ENCODE measurements at places on chromosomes 16 and 17.

GRCh38 chr16:88552166-88552565 is 18.0 kb upstream of the ZC3H18 start:
- no peak for DNase-seq

- no peak for DNase-seq
Observed at GRCh38 chr17:13996748-13997147, 72.6 kb upstream of the COX10 start.

GRCh38 chr16:1981398-1981836 is at the start of gene NOXO1:
Gene NOXO1 (minus strand): TSS chr16:1981469. CDS start chr16:1981179, 290 bp downstream.
- no peak for DNase-seq

GRCh38 chr17:45284176-45285140 is 22.6 kb upstream of the SPATA32 start:
- peak; percentile 70 for DNase-seq

GRCh38 chr16:70713342-70713741 is 27.5 kb upstream of the MTSS2 start:
- no peak for DNase-seq

DNA sequence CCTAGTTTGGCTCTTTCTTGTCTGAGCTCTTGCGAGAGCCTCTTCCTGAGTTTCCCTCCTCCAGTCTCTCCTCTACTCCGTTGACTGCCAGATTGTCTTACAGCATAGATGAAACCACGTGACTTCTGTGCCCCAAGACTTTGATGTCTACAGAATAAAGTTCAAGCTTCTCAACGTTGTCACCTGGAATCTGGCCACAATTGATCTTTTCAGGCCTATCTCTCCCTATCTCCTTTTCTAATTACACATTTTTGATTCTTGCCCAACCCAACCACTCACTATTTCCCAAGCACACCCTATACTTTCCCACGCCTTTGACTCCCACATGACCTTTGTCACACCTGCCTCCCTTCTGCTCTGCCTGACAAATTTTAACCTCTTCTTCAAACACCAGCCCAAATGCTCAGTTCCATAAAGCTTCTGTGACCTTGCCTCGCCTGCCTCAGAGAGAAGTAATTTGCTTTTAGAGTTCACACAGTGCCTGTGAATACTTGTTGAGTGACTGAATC is 52.4 kb upstream of the PMFBP1 start:
- no peak for DNase-seq

DNA sequence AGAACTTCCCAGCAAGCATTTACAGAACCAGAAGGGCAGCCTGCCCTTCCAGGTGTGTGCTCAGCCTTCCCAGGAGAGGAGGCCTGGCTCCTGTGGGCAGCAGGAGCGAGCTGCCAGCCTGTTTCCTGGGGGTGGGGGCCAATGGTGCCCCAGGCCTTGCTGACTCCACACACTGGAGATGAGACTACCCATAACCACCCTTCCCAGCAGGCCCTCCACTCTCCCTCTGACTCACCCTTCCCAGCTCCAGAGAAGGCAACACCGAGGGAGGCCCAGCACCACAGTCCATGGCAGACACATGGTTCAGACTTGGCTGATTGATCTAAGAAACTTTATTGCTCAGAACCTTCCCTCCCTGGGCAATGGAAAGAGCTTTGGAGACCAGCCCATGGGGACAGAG is 1.8 kb upstream of the PRSS53 start:
- DNase-seq, result no peak

DNA sequence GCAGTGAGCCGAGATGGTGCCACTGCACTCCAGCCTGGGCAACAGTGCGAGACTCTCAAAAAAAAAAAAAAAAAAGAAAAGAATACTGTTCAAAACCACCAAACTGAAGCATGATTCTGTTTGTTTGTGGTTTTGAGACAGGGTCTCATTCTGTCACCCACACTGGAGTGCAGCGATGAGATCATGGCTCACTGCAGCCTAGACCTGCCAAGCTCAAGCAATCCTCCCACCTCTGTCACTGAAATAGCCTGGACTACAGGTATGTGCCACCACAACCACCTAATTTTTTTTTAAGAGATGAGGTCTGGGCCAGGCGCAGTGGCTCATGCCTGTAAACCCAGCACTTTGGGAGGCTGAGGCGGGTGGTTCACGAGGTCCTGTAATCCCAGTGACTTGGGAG is 4.3 kb downstream of the SUMO2 start:
- DNase-seq, result no peak

DNA sequence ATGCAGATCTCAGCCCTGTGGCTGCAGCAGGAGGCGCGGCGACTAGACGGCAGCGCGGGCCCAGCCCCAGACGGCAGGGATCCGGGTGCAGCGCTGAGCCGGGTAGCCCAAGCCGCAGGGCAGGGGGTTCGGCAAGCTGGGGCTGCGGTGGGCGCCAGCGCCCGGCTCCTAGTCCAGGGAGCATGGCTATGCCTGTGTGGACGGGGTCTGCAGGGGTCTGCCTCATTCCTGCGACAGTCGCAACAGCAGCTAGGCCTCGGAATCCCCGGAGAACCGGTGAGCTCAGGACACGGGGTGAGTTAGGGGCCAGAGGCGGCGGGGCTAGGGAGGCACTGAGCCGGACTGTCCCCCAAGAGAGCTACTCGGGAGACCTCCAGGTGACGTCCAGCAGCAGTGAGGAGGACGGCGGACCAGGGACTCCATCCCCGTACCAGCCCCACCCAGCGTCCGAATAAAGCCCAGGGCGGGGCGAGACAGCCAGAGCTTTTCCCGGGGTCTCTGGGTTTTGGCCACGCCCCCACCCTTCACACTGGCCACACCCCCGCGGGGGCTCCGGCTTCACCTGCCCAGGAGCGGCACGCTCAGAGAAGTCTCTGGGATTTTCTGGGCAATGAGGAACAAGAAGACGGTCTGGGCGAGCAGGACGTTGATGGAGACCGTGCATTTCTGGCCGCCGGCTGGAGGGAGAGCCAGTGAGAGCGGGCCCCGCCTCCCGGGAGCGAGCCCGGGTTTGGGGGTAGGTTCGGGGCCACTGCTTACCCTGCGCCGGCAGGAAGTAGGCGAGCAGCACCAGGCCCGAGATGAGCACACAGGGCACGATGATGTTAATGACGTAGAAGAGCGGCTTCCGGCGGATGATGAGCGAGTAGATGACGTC is 1.1 kb downstream of the C17orf107 start:
- peak; percentile 75 for DNase-seq

GRCh38 chr17:2057175-2057759 is 2.4 kb downstream of the HIC1 start:
- DNase-seq, result no peak

DNA sequence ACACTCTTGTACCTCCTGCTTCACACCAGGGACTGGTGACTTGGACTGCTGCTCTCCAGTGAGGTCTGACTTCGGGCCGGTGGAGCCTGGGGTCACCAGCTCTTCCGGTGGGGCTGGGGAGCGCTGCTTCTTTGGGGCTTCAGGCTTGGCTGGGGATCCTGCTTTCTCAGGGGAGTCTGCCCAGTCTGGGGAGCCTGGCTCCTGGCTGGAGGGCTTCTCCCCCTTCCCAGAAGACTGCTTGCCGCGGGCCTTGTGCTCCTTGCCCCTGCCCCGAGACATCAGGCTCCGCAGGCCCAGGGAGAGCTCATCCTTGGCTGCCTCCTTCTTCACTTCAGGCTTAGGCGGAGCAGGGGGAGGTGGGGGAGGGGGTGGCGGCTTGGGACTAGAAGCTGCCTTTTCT is 52.4 kb downstream of the MYO18A start:
- DNase-seq, result no peak

- peak; percentile 86 for DNase-seq
Observed at GRCh38 chr17:83189044-83190003, 109.9 kb downstream of the METRNL start.

DNA sequence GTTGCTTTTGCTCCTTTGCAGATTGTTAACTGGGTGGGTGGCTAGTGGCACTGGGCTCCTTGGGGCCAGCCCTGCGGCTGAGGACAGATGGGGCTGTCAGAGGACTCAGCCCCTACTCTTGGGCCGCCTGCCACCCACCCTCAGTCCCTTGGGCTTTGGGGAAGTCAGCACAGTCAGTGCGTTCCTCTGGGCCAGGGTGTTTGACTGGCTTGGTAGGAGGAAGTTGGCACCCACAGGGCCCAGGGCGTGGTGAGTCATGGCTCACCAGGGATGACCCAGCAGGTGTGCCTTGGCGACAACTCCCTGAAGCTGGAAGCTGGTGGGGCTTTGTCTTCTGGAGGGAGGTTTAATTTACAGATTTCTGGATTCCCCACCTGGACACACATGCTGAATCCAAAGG is 32.4 kb downstream of the HAPSTR1 start:
- DNase-seq, result peak; percentile 85

DNA sequence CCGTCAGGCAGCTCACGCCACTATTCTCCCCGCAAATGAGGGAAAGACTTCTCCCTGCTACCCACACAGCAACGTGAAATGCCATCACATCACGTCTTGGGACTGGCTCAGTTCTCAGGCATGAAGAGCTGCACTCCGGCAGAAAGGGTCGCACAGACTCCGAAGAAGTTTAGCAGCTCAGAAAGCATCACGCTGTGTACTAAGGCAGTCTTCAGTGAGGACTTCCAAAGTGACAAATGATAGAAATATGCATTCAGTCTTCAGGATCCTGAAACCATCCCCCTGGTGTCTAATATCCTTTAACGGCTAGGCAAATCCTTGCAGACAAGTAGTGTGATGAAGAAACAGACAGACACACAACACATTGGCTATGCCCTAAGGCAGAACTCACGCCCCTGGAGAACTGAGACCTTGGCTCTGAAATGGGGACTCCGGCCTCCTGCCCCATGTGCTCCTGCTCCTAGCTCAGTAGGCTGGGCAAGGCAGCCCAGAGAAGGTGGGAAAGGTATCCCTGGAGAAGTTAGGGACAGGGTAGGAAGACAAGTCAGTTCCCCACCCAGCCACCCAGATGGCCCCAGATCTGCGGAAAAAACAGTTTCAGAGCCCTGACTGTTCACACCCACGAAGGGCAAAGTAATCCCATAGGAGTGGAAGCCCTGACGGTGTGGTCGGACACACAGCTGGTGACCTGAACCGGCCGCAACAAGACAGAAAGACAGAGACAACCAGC is 1.6 kb downstream of the XYLT1 start:
- DNase-seq, result no peak

DNA sequence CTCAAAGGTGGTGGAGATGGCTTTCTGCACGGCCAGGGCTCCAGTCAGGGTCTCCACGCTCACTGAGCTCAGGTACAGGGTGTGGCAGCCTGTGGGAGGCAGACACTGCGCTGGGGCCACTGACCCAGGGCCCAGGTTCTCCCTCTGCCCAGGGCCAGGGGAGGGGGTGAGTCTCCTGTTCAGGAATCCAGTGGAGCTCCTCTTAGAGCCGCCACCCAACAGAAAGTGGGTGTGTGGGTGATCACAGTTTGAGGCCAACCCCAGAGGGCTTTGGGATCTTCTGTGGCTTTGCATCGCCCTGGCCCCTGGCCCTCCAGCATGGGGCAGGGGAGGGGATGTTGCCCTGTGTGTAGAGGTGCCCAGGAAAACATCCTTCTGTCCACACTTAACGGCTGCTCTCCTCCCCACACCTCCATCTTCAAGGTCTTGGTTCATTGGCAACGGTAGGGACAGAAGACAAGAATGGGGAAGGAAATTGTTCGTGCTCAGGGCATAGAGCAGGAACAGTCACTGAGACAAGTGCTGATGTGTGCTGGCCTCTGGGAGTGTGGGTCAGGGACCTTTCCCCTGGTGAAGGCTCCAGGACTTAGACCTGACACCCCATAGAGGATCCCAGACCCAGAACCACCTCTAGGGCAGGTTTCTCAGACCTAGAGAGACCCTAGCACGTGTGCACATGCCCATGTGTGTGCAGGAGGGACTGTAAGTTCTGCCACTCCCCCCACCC is 21.5 kb downstream of the TNS4 start:
- DNase-seq, result no peak

DNA sequence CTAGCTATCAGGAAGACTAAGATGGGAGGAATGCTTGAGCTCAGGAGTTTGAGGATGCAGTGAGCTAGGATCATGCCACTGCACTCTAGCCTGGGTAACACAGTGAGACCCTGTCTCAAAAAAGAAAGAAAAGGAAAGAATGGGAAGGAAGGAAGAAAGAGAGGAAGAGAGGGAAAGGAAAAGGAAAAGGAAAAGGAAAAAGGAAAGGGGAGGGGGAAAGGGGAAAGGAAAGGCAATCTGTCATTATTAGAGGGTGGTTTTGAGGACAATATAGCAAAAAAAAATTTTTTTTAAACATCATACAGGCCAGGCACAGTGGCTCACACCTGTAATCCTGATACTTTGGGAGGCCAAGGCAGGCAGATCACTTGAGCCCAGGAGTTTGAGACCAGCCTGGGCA is 20.4 kb downstream of the JUP start:
- DNase-seq, result no peak

DNA sequence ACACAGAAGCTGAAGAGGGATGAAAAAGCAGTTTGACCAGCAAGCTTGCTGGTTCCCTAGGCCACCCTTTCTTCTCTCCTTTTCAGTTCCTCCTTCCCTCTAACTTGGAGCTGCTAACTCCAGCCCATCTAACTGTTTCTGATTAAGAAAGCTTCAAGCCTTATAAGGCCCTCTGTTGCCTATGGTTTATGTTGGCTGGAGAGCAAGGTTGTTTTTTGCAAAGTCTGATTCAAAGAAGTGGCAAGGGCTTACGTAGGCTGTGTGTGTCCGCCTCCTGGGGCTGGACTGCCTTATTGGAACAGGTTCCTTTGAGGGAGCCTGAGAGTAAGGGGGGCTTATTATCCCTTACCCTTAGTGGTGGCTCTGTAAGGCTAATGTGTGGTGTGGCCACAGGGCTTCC is 7.1 kb downstream of the AKAP1 start:
- no peak for DNase-seq

- DNase-seq, result peak; percentile 35
Observed at GRCh38 chr16:27083861-27084261, 17.1 kb downstream of the C16orf82 start.

GRCh38 chr17:79834565-79835469 is 4.4 kb downstream of the CBX4 start:
- DNase-seq, result peak; percentile 70

DNA sequence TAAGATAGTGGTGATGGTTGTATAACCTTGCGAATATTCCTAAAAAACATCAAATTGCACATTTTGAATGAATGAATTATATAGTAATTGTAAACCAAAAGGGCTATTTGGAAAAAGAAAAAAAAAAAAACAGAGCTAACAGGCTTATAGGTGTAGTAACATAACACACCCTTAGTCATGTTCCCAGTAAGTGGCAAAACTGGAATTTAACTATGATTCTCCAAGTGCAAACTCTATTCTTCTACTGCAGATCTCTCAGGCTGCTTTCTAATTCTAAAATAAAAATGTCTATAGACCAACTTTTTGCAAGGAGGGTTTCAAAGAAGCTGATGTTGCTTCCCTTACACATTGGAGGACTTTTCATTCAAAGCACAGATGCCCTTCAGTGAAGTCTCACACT is 293.2 kb upstream of the MON1B start:
- no peak for DNase-seq

- peak; percentile 96 for DNase-seq
Observed at GRCh38 chr16:30096105-30096861, at the start of gene YPEL3. Gene YPEL3 (minus strand): TSS chr16:30096213. CDS start chr16:30095482, 731 bp downstream.

DNA sequence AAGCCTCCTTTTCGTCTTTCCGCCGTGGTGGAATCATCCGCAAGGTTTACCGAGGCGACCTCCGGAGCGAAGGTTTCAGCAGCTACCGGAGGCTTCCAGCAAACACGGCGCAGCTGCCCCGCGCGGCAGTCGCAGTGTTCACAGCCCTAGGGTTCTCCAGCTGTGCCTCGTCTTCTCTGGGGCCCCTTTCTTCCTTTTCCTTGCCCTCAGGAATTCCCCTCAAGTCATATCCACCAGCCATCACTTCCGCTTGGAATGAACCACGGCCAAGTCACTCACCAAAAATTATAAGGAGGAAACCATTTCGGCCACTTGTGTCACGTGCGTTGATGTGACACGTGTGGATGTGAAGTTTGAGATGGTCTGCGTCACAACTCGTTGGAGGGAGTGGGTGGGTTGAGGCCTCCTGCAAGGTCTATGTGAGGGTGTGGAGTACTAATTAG is 636 bp upstream of the ERN1 start:
- DNase-seq, result peak; percentile 72

- DNase-seq, result peak; percentile 79
Observed at GRCh38 chr16:84379008-84379708, 10.8 kb downstream of the ATP2C2 start.

Measured in upper lobe of right lung (tissue), 1 donor.